ENCODE measurements at places on chromosomes 3 and 15. TPM values are rescaled to one million over a fixed set of nuclear protein-coding genes. Genes with fewer than 3 reads are reported as not detected.
A peak's percentile ranks its signal among the peaks of the same experiment; 100 is the strongest.

Gene ONECUT1
- total RNA-seq: 1.1 TPM

Gene ZNF502
- total RNA-seq: 0.15 TPM

Gene THSD4
- 5.3 TPM for total RNA-seq

Gene TM4SF1
- 207 TPM for total RNA-seq

Gene SCN11A
- not detected for total RNA-seq

Gene GCSAM
- not detected for total RNA-seq

Gene RAB6B
- total RNA-seq: 0.62 TPM

Gene REC114
- not detected for total RNA-seq

Gene UROC1
- total RNA-seq: not detected

Gene TMEM207
- total RNA-seq: not detected

Gene NISCH
- total RNA-seq: 15.8 TPM

DNA sequence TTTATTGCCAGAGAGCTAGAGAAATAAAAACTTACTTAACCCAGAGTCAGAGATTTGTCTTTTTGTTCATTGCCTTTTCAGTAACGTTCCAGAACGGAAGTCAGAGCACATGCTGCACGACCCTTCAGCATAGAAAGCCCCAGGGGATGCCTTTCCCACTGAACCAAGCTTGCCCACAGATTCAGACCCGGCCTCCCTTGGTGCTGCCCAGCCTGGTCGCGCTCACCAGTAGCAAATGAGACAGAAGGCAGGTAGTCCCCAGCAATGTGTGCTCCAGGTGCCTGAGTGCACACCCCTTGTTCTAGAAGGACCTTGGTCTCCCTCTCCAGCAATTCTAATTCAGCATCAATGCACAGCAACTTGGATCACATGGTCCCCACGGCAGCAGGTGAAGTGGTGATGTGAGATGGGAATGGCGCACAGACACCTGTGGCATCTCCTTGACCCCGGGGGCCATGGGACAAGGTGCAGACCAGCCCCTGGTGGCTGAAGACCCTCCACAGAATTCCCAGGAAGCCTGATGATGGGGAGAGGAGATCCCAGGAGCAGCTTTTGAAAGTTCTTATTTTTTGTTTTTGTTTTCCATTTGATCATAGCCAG, 91.8 kb upstream of the IQSEC1 start:
- no peak for DNase-seq

DNA sequence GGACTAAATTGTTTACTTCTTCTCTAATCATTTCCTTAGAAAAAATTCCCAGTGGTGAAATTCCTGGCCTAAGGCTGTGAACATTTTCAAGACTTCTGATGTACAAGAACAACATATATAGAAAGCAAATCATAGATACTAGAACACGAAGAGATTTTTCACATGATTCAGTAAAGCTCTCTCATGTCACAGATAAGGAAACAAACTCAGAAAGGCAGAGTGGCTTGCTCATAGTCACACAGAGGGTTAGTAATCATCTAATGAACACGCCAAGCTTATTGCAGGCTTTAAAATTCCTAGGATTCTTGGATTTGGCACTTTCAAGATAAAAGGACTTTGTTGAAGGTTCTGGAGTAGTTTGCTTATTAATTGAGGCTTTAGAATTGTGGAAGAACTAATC, 26.2 kb downstream of the CRTAP start:
- no peak for DNase-seq

GRCh38 chr3:166211451-166211850, 374.2 kb upstream of the BCHE start:
- no peak for DNase-seq

- DNase-seq: peak; percentile 24
These were observed 1322.7 kb upstream of the ALCAM start for GRCh38 chr3:104044002-104044401.

- no peak for DNase-seq
These were observed 30.9 kb upstream of the CLK3 start for GRCh38 chr15:74584779-74585178.

DNA sequence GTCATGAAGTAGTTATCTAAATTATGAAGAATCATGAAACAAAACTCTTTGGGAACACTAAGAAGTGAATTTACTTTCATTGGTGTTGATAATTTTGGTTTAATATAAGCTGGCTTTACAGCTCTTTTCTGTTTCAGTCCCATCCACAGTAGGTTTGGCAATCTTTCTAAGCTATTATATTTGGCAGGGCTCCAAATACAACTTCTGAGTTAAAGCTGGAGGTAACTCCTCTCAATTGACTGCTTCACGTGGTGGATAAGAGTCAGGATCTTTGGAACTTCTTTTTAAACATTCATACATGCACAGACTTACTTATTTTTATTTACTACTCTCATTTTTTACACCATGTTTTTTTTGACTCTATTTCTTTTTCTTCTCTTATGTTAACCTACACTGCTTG, 106.5 kb upstream of the EPHA3 start:
- DNase-seq: no peak

- DNase-seq: peak; percentile 98
These were observed 44.0 kb downstream of the ZBTB38 start for GRCh38 chr3:141412087-141412935.

DNA sequence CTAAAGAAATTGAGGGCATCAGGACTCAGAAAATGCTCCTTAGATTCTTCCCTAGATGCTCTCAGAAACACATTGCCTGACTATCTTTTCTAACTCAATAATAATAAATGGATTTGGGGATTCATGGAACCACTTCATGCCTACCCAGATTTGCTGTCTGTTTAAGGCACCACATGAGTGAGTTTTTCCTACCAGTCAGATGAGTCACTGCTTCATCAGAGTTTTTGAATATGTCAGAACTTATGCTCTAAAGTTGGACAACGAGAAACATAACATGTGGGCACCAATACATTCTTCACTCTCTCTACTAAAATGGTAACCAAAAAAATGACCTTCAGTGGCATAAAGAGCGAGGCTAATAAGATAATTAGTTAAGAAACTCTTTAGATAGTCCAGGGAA, 1135.1 kb downstream of the TUSC7 start:
- peak; percentile 32 for DNase-seq

DNA sequence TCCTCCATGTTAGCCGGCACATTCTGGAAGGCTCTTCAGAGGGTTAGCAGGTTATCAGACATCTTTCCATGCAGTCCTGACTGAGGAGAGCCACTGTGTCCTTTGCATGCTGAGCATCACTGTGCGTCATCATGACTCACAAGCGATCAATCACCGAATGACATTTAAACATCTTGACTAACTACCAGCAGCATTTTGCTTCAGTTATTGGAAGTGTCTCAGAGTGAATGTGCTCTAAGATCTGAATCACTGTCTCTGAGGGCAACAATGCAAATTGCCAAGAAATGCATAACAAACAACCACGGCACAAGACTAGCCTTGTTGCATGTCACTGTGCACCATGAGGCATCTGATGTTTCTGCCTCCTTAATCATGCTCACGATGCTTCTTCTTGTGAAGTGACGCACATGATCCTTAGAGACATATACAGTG, 18.3 kb upstream of the ATP8B4 start:
- peak; percentile 99 for DNase-seq

GRCh38 chr3:104102386-104102785, 1264.3 kb upstream of the ALCAM start:
- peak; percentile 54 for DNase-seq

DNA sequence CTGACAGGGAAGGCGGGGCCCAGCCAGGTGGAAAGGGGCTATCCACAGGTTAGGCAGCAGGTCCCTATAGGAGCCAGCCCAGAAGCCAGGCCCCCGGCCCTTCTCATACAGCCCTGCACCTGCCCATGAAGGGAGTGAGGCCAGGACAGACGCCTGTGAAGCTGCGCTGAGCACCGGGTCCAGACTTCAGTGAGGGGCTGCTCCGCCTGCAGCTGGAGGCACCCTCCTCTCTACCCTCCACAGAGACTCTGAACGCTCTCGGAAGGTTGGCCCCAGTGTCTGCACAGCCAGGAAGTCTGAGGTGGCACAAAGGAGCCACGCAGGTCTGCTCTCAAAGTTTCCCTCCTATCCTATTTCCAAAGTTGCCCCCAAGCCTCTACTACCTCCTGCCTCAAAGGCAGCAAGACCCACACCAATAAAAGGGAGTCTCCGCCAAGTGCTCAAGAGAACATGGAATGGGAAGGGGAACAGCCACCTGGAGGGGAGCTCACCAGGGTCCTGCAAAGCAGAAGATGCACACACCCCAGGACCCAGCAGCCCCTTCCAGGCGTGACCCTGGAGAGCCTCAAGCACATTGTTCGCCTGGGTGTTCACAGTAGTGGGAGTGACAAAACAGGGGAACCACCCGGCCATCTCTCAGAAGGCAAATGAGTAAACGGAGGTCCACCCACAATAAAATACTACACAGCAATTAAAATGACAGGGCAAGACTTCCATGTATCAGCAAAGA, 19.5 kb downstream of the XXYLT1 start:
- DNase-seq: no peak

DNA sequence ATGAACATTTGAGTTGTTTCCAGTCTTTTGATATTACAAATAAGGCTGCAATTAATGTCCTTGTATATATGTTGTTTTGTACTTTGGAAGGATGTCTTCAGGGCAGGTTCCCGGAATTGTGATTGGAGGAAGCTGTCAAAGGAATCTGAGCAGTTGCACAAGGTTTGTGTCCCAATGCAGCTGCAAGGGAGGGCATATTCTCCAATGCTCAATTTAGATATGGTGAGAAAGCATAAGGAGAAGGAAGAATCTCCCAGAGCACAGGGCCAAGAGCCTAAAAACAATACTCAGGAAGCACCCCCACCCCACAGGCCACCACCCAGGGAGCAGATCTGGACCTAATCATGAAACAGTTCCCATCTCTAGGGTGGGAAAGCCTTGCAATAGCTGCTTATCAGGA, 228.0 kb upstream of the LRRFIP2 start:
- no peak for DNase-seq

- DNase-seq: no peak
These were observed 72.1 kb upstream of the OXTR start for GRCh38 chr3:8841472-8841871.

- DNase-seq: no peak
These were observed 1.9 kb downstream of the CRABP1 start for GRCh38 chr15:78342021-78342420.

GRCh38 chr3:41031401-41031800, 167.9 kb upstream of the CTNNB1 start:
- no peak for DNase-seq

DNA sequence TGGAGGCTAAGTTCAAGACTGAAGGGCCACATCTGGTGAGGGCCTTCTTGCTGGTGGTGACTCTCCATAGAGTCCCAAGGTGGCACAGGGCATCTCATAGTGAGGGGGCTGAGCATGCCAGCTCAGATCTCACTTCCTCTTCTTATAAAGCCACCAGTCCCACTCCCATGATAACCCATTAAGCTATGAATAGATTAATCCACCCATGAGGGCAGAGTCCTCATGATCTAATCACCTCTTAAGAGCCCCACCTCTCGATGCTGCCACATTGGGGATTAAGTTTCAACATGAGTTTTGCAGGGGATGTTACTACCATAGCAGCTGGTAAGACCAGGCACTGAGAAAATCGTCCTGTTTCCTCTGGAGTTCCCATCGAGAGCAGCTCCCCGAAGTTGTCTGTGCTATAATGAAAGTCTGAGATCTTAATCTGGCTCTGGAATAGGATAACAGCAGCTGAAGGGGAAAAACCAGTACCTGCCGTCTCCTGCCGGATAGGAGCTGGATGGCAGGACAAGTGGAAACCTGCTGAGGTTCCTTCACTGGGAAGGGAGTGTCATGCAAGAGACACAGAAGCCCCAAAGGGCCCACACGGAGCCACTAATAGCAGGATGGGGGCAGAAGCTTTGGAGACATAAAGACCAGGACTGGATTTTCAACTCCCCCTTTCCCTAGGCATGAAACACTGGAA, 79.5 kb upstream of the EPHB3 start:
- no peak for DNase-seq

- no peak for DNase-seq
These were observed 25.7 kb upstream of the NEO1 start for GRCh38 chr15:73026511-73027054.

DNA sequence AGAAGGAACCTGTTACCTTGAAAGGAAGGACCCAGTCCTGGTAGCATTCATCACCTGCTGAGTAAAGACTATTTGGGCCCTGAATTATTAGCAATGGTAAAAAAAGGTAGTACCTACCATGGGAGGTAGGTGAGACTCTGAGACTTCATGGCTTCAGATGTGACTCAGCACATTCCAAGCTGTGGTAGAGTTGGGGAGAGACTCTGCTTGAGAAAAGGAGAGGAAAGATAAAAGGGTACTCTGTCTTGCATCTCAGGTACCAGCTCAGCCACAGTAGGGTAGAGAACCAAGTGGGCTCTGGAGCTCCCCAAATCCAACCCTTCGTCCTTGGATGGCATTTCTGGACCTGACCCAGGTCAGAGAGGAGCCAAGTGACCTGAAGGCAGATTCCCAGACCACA, 430.4 kb downstream of the TBL1XR1 start:
- DNase-seq: peak; percentile 80

Measured in M059J (cell line).